ENCODE measurements at places on chromosomes 6 and 20.

DNA sequence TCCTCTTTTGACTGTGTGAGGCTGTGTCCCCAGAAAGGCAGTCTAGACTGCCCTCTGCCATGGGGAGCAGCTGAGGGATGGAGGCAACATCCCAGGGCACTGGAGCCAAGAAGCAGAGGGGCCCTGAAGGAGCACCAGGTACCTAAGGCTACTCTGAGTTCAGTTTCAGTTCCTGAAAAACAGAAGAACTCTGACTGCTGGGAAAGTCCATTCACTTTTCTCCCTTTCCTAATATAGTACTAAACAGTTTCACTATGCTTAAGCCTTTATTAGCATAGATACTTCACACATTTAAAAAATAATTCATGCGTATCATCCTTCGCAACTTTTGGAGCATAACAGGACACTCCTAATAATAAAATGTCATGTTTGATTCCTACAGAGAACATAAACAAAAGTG is 130.0 kb downstream of the FOXC1 start:
- no peak for DNase-seq

- DNase-seq = no peak
Observed at GRCh38 chr20:47727909-47728361, 57.3 kb downstream of the SULF2 start.

DNA sequence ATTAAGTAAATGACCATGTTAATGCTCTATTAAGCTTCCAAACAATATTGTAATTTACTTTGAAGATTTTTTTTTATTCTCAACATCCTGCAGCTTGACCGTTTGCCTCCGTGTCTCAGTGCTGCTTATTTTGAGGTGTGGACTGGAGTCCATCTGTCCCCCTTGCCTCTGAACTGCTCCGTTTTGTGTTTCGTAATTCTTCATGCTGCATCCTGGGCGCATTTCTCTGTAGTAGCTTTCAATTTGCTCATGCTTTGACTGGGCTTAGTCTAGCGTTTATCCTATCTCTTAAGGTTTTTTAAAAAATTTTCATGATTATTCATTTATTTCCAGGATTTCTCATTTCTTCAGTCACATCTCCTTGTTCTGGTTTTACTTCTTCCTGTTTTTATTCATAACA is 37.8 kb downstream of the PTPN1 start:
- no peak for DNase-seq

GRCh38 chr20:51134405-51134804 is 111.5 kb upstream of the KCNG1 start:
- DNase-seq = no peak

DNA sequence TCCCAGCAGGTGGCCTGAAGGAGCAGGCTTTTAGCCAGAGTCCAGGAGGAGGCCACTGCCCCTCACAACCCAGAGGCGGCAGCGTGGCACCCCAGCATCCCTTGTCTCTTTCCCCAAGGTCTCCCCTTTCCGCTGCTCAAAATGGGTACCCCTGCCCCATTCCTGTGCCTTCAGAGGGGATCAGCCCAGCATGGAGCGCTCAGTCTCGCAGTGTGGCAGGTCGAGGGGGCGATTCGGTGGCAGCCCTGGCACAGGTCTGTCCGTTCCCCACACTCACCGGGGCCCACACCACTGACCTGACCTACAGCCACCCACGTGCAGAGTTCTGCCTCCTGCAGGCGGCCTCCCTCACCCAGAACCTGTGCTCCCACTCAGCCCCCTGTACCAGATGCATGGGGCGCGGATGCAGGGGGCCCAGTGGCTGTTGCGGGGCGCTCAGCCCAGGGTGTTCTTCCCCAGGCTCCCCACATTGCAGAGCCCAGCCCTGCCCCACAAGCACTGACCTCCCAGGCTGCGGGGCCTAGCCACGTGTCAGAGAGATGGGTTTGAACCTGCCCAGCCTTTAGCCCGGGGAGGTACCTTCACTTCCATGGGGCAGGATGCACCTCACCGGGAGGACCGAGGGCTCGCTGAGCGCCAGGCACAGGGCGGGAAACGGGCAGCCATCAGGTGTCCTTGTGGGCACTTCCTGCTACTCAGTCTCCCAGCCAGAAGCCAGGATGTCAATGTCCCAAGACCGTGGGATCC is 41.8 kb downstream of the DSTN start:
- no peak for DNase-seq

GRCh38 chr6:14053811-14054210 is 63.8 kb upstream of the CD83 start:
- DNase-seq = no peak

DNA sequence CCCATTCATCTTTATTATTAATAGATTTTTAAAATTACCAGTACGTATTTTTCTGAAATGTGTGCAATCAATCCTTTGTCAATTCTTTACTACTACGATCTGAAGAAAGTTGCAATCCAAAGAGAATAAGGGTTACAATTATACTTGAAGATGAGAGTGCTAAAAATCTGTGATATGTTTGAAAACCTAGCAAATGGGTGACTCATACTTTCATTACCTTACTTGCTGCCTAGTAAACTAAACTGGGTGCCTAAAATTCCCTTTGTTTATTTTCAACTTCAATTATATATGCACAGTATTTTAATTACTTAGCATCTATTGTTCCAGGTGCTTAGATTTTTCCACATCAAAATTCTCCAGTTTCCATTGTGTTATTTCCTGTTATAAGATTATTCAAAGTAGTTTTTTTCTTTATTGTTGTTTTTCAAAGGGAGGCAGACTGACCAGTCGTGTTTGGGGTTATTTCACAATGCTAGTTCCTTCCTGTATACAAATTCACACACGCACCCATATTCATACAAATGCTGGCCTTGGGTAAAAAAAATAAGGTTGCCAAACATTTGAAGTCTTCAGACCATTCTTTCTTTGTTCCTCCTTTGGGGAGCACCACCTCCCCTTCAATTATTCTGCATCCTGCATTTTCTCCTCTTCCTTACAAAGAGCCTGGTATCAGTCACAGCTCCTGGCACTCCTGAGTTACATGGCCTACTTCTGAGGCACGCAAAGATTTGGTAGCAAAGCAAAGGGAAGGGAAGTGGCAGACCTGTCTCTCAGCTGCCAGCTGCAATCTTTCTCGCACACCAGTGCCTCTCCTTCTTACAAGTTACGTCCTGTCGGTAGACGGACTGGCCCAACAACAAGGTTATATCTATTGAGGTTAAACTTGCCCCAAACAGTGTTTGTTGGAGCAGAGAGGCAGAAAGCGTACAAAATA is 16.2 kb upstream of the FAM135A start:
- no peak for DNase-seq

DNA sequence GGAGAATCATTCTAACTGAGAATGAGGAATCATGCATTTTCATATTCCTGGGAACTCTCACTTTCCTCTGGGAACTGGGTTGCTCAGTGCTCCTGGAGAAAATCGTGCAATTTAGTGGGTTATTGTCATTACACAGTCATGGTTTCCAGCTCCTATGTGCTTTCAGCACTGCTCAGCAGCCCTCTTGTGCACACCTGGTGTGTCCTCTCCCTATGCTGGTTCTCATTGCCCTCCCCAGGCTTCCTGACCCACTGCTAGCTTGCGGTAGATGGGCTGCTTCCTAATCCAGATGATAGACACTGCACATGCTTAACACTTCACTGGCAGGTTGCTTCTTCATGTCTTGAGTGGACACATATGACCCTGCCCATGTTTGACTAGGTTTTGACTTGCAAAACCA is 39.7 kb downstream of the TMEM200A start:
- no peak for DNase-seq

DNA sequence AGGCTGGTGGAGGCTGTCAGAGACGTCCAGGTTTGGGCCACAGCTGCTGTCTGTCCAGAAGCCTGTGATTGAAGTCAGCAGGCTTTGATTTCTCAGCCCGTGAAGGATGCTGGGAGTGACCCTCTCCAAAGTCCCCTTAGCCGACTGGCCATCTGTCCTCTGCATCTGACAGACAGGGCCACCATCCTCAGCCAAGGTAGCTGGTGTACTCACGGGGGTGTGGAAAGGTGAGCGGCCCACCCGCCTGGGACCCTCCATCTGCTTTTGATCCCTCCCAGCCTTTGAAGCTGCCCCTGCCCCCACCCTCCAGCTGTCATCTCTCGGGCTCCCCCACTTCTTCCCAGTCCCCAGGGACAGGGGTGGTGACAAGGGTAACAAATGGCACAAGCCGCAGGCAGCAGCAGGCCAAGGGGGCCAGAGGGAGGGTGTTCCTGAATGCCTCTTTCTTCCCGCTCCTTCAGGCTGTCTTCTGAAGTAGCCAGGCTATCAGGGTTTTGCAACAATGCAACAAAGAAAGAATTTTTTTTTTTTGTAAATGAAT is 84.4 kb downstream of the EYA2 start:
- no peak for DNase-seq

DNA sequence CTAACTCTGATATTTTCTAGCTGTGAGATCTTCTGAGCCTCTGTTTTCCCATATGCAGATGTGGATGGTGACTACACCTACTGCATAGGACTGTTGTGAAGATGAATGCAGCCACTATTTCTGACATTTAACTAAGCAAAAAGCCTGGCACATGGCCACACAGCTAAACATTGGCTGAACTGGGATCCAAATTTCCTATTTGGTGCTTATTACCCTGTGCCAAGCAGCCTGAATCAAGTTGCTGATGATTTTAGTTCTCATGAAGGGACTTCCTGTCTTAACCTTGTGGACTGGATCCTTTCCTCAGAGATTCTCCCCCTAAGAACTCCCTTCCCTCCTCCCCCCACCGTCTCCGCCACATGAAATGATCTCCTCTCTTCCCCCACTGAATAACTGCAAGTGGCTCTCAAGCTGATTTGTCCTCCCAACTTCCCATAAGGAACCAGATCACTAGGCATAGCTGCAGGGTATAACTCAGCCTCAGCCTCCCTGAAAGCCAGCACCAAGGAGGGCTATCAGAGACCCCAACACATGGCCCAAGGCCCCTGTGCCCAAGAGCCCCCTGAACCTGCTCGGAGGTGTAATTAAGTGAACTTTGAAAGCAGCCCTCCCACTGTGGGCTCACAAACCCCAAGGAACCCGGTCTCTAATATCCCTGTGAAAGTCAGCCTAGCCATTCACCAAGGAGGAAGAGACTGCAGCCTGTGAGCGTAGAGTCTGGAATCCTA is 55.7 kb downstream of the MAFB start:
- no peak for DNase-seq

DNA sequence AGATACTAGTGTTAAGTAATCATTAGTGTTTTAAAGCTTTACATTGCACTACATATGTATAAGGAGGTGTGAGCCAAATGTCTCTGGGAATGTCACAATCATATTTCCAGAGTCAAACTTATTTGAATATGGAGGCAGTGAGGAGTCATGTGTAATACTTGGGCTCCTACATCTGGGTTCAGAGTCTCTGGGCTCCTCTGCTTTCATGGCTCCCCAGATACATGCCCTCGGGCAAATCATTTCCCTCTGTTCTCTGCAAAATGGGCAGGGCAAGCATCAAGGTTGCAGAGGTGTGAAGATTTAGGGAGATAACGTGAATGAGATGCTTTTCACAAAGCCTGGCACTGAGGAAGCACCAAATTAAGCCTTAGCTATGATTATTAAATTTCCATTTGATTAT is 138.3 kb upstream of the SGK1 start:
- DNase-seq = no peak

DNA sequence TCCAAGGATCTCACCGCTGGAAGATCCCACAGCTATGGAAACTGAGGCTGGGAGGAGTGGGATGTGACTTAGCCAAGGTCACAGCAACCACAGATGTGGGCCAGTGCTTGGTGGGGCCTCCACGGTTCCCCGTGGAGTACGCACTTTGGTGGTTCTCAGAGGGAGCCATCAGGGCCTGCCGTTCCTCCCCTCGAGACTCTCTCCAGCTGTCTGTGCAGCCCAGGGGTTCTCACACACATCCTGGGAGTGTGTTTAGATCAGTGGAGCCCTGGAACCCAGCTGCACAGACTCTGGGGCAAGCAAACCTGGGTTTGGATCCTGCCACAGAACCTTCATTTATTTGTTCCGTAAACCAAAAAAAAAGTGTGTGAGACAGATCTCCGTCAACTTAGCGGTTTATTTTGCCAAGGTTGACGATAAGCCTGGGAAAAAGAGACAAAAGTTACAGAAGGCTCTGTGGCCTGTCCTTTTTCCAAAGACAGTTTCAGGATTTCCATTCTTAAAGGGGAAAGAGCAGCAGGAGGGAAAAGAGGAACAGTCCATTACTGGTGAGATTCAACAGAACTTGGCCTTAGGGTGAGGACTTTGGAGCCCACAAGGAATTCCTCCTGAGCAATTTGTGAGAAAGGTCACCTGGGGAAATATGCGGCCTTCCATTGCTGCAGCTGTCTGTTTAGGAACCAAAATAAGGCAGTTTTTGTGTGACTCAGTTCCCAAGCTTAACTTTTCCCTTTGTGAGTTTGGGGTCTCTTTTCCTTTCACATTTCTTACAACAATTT is 13.6 kb upstream of the MYMX start:
- DNase-seq = no peak

DNA sequence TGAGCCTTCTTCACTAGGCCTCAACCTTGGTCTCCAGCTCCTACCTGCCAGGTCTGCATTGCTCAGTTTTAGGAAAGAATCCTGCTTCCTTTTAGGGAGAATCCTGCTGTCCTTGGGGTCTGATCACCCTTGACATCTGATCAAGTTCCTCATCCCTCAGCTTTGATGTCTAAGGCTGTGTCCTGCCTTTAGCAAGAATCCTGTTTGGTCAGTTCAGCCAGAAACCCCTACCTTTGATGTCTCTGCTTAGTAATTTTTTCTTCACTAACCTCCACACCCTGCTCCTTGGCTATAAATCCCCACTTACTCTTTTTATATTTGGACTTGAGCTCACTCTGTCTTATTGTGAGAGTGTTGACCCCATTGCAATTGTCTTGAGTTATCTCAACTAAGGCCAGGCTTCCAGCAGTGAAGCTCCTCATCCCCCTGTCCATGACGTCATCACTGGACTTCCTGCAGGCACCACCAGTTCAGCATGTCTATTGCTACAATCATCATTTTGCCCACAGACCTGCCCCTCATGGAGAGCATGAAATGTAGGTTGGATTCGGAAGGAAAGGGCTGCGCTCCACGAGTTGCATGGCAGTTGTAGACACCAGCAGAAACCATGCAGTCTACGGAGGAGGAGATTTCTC is 4.7 kb upstream of the CST5 start:
- DNase-seq = no peak

- no peak for DNase-seq
Observed at GRCh38 chr20:62198931-62199330, 16.1 kb downstream of the MTG2 start.

- no peak for DNase-seq
Observed at GRCh38 chr20:59004493-59004762, 2.6 kb downstream of the CTSZ start.

- DNase-seq = no peak
Observed at GRCh38 chr6:161001421-161001820, 9.9 kb downstream of the MAP3K4 start.

DNA sequence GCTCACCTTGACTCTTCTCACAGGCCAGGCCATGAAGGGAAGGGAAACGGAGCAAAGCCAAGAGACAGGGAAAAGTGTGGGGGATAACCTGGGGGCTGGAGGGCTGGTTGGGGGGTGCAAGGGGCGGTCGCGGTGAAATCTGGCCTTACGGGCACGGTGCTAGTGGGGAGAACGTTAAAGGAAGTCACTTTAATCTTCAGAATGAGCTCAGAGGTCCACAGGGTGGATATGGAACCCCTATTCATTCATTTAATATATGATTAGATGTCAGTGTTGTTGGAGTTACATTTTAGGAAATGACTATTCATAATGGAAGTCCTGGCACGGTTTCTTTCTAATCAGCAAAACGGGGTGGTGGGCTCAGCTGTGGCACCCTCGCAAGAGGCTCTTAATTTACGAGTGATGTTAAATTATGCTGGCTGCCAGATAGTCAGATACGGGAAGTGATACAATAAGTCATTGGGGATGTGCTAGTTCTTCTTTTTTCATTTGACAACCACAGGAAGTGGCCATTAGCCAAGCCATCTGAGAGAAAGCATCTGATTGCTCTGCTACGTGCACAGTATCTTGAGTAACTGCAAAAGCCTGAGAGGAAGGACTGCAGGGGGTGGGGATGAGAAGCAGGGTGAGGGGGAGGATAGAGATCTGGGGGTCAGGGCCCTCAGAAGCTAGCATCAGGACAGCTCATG is 253.0 kb downstream of the QKI start:
- no peak for DNase-seq
